Natural killer cell (primary cell): ENCODE measurements at places on chromosomes 4 and X.

DNA sequence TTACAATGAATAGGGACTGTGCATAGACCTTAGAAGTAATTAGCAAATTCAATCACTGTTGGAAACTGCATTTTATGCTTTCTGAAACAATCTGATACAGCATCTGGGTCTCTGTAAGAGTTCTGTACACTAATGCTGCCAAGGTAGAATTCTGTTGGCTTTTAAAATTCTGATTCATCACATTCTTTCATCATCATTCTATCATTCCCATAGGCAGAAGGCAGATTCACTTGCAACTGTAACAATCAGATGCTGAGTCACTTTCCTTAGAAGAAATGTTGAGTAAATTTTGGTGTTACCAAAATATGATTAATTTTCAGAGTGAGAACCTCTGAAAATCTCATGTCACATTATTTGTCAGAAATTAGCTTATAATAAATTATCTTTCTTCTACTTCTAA is 267.2 kb downstream of the MAPK10 start:
- DNase-seq, result no peak

DNA sequence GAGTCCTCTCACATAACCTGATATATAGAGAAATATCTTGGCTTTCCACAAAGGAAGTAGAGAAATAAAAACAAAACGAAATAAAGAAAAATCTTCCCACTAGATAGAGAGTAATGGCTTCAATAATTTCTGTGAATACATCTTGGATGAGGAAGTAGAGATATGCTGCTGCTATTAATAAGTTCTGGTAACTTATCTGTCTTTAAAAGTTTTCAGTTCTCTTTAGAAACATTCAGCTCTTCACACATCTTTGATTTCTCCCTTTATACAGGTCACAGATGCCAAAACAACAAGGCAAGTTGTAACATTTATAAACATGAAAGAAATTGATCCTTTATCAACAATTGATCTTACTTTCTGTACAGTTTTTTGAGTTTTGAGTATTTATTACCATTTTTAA is 615.8 kb downstream of the TRAM1L1 start:
- no peak for DNase-seq

DNA sequence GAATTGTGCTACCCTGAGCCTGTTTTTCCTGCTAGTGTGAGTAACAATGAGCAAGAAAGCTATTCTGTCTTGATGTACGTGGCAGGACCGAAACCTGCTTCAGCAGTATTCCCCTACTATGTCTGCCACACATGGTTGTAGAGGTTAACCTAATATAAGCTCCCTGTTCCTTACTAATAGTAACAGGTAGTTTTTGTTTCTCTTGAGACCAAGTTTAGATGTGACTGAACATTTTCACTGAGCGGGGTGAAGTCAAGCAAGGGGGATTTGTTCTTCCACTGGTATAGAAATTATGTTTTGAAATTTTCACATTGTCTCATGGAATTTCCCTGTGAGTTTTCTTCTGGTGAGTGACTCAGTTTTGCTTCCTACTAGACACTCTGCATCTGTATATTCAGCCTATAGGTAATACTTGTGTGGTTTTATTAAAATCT is 37.3 kb downstream of the RRAGB start:
- no peak for DNase-seq

DNA sequence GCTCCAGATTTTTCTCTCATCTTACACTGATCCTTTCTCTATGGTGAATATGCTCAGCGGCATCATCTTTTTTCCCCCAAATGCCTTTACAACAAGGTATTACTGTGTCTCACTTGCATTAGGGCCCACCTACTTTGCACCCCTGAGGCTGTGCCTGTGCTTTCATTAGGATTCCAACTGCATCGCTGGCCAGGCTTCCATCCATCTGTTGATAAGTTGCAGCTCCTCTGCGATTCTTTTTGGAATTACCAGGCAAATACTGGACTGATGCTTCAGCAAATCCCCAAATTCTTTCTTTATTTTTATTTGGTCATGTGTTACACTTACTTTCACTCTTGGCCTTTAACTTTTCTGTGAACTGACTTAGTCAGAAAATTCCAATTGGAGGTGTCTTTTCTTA is 77.3 kb downstream of the AFF2 start:
- DNase-seq, result no peak

DNA sequence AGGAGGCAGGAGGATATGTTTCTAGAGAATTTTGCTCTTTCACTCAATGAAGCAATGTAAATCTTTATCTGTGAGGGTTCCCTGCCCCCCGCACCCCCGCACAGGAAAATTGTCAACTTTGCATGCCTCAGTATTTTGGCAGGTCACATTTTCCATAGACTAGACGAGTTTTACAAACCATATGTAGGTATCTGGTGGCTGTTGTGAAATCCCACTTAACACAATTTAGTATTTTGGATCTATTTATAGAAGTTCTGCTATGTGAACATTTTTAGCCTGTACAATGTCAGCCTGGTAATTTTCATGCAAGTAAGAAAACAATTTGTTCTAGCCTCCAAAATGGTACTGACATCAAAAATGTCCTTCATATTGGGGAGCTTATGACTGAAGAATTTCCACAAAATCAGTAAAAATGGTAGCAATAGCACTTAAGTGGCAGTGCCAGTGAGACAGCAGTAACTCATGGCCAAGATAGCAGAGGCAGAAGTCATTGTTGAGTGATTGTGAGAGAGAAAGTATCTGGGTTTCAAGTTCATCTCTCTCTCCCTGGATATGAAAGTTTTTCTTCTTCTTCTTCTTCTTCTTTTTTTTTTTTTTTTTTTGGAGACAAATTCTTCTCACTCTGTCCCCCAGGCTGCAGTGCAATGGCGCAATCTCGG is 12.4 kb upstream of the FRYL start:
- DNase-seq, result no peak

GRCh38 chr4:73731968-73732610 is 8.3 kb upstream of the CXCL8 start:
- no peak for DNase-seq

DNA sequence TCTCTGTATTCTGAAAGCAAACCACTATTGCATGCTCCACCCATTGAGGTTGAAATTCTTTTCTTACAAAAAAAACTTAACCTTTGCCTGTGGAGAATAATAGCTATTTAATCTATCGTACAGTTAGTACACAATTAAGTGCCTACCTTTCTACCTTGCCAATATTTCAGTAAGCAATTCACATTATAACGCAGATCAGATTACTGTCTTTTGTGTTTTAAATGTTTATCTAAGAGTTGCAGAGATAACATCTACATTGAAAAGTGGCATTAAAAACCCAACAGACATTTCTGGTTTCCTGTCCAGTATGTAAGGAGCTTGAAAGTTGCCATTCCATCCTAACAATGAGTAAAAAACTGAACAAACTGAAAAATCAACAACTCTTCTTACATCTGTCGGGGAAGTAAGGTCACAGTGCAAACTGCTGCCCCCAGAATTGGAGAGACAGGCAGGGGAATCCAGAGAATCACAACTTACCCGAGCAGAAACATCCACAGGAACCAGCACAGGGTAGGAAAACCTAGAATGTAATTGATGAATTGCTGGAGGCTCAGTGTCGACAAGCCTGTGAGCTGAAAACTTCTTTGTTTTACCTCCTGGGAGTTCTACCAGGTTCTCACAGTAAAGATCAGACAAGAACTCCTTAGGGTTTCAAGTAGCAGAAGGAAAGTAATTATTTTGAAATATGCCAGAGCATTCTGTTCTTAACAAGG is 27.3 kb upstream of the ACSL4 start:
- no peak for DNase-seq

- DNase-seq, result no peak
These were observed 12.4 kb upstream of the TDO2 start for GRCh38 chr4:155891058-155891457.

DNA sequence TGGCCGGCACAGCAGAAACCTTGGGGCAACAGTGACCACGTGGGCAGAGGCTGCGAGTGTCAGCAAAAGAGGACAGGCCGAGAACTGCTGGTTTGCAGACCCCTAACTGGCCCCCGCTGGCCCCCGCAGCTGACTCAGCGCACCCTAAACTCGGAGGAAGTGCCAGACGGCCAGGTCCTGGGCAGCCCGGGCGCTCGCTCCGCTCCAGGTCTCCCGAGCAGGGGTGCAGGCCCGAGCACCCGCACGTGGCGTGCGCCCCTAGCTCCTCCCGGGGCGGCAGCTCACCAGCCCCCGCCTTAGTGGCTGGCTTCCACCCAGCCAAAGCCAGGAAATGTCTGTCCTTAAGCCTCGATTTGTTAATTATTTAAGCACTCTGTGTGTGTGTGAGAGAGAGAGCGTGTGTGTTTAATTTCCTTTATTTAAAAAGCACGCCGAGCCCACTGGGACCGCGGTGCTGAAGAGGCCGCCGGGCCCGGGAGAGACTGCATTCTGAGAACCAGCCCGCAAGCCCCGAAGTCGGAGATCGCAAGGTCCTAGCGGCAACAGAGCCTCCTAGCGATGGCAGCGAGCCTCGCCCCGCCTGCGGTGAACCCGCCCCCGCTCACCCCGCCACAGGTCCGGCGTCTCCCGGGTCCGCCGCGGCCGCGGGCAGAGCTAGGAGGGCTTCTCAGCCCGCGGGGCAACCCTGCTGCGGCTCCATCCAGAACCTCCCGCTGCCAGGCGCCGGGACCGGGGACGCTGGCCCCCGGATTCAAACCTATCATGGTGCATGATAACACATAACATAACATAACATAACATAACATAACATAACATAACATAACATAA is 45.9 kb upstream of the CDKN2AIP start:
- DNase-seq, result peak; percentile 52

GRCh38 chr4:3415471-3416141 is 26.2 kb upstream of the HGFAC start:
- DNase-seq, result no peak

GRCh38 chr4:123587983-123588494 is 191.4 kb downstream of the SPRY1 start:
- no peak for DNase-seq

DNA sequence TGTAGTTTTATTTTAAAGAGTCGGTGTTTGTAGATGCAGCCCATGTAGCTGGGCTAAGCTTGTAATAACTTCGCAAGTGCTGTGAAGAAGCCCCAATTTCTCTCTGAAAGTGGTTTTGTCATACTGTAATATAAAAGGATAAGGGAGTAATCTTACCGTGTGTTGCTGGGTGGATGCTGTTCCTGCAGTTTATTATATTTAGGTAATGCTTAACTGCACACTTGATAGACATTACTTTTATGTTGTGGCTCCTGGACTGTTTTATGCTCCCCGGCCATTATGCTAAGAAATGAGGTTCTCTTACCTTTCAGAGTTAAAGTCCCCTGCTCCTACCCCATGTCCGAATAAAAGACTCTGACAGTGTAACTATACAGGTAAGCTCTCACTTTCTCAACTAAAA is 789.4 kb downstream of the RPA4 start:
- no peak for DNase-seq

DNA sequence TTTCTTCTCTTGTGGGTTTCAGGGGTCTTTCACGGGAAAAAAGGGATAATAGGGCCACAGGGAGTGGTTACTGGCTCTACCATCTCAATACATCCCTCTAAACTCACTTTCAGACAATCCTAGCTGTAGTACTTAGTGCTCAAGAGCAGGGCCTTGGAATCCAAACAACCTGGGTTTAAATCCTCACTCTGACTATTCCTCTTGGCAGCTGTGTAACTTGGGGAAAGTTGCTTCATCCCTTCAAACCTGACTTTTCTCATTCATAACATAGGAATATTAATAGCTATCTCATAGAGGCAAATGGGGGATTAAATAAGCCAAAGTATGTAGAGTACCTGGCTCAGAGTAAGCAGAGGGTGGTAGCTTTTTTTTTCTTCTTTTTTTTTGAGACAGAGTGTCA is 32.4 kb downstream of the CCNG2 start:
- DNase-seq, result no peak

DNA sequence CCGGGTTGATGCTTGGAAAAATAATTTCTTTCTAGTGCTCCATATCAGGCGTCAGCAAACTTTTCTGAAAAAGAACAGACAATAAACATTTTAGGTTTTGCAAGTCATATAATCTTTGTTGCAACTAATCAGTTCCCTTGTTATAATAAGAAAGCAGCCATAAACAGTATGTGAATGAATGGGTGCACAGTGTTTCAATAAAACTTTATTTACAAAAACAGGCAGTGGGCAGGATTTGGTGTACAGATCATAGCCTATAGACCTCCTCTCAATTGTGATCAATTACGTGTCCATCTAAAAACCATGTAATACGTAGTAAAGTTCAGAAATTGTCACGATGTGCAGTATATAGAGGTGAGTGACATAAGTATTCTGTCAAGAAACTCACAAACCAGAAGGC is 143.4 kb downstream of the AREG start:
- DNase-seq, result no peak

DNA sequence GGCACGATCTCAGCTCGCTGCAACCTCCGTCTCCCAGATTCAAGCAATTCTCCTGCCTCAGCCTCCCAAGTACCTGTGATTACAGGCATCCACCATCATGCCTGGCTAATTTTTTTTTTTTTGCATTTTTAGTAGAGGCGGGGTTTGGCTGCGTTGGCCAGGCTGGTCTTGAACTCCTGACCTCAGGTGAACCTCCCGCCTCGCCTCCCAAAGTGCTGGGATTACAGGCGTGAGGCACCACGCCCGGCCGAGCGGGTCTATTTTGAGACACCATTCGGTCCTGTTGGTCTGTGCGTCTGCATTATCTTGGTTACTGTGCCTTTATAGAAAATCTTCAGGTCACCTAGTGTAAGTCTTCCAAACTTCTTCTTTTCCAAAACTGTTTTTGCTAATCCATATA is 21.7 kb upstream of the RGS12 start:
- no peak for DNase-seq

GRCh38 chr4:172657081-172657480 is 511.5 kb upstream of the GALNT7 start:
- no peak for DNase-seq

- DNase-seq, result no peak
These were observed 12.4 kb downstream of the USP46 start for GRCh38 chr4:52646741-52647140.

DNA sequence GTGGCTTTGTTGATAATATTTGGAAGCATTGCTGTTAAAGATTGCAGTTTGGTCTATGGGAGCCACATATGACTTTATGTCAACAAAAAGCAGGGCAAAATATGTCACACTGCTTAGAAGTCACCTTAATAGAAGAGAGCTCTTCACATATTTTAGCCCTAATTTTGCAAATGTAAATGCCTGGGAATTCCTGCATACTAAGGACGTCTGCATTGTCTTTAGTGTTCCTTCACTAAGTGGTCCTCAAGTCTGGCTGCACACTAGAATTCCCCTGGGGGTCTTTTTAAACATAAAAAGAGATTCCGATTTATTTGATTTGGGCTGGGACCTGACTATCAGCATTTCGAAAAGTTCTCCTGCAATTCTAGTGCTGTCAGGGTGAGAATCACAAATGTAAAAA is 495.1 kb upstream of the FAM241A start:
- no peak for DNase-seq
